Pancreas (tissue), 10 donors: ENCODE measurements at places on chromosomes 5 and 9. TPM values are rescaled to one million over a fixed set of nuclear protein-coding genes. Genes with fewer than 3 reads are reported as not detected.

Gene ISL1
- 2.2 TPM for total RNA-seq

Gene ARID3C
- not detected for total RNA-seq

GRCh38 chr5:139742173-139742903 is 53.3 kb upstream of the PSD2 start:
- DNase-seq, result no peak

Gene PCA3
- not detected for total RNA-seq
